ENCODE measurements at places on chromosomes 7 and 10.

GRCh38 chr7:85713171-85713570 lies 526.3 kb upstream of the SEMA3D start:
- no peak for DNase-seq

DNA sequence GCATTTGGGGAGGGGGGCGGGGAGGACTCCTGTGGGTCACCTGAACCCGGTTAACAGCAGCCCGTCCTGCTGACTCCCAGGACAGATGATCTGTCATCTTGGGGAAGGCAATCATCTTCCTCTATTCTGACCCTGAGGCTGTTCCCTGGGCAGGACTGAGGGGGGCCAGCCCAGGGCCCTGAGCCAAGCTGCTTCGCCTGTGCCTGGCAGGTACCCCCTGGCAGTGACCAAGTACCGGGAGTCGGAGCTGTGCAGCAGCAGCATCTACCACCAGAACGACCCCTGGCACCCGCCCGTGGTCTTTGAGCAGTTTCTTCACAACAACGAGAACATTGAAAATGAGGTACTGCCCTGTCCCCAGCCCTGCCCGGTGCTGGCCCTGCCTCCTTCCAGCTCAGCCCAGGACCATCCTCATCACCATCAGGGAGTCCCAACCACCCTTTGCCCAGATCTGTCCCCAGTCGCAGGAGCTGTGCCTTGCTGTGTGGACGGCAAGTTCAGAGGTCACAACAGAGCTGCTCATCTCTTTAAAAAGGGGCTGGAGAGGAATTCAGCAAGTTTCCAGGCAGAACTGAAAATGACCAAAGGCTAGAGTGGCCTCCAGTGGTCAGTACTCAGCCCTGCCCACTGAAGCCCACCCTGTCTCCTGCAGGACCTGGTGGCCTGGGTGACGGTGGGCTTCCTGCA lies 8.1 kb downstream of the AOC1 start:
- DNase-seq = no peak

DNA sequence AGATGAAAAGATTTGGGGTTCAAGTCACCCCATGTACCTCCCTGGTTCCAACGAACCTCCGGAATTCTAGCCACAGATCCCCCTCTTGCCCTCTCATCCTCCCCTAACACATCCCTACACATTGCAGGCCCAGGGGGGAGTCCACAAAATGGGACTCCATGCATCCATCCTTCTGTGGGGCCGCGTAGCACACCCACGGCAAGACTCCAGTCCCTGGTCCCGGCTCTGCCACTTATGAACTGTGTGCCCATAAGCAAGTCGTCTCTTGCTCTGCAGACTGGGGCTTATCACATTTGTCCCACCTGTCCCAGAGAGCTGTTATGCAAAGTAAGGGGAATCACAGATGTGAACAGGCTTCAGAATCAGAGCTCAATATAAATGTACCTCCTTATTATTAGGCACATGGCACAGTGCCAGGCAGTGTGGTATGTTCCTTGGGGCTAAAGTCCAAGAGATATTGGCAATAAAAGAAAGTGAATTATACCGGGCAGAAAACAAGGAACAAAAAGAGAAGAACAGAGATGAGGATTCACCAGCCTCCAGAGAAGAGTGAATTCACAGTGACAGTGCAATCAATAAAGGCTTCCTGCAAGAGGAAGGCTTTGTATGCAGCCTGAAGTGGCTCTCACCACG lies 73.9 kb downstream of the KCNMA1 start:
- no peak for DNase-seq

GRCh38 chr7:77330169-77330882 lies 85.8 kb downstream of the GSAP start:
- DNase-seq = no peak

DNA sequence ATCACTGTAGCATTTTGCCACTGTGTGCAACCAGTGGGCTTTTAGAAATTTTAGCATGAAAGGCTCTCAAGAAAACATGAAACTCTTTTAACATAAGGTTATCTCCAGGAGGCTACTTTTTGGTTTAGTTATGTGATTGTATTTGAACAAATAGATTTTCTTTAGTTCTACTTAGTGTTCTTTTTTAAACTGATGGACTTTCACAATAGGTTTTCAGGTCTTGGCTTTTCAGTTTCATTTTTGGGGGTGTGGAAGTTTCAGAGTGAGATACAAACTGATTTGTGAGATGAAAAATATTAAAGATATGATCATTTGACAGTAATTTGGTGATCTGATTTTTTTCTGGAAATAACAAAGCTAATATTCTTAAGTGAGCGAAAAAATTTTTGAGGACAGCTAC lies 344.1 kb downstream of the PHF14 start:
- DNase-seq = no peak

DNA sequence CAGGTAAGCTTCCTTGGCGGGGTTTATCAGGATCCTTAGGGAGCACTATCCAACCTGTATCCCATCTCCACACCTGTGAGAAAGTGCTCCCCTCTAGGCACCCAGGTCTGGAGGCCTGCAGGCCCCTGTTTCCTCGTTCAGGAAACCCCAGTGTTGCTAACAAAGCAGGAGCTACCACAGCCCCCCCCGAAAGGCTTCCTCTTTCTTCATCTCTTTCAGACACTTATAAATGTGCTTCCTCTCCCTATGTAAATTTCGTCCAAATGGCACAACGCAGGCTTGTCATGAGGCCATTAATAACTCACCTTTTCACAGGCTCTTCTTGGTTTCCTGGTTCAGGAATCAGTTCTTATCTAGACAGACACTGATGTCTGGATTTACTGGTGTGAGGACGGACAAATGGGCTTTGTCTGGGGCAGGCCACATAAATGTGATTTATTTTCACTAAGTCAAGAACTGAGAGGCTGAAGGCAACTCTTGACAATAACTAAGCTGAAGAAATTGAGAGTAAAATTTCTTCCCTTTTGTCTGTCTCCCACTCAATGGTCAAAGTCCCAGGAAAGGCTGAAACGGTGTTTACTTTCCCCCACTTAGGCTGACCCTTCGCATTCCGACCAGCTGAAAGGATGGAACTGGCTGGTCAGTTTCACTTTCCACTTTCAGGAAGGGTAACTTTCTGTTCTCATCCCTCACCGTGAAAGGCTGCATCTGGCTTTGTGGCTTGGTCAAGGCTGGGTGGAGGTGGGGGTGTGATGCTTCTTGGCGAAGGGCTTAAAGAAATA lies 46.8 kb downstream of the PIK3AP1 start:
- no peak for DNase-seq

- no peak for DNase-seq
Observed at GRCh38 chr10:77796311-77796915, 130.1 kb downstream of the DLG5 start.

- no peak for DNase-seq
Observed at GRCh38 chr7:82235713-82236112, 207.9 kb downstream of the CACNA2D1 start.

- no peak for DNase-seq
Observed at GRCh38 chr7:94398841-94399240, 4.1 kb downstream of the COL1A2 start.

- DNase-seq = no peak
Observed at GRCh38 chr7:32564542-32564941, 69.3 kb downstream of the AVL9 start.

GRCh38 chr10:43369921-43370320 lies 1.5 kb upstream of the FXYD4 start:
- no peak for DNase-seq

DNA sequence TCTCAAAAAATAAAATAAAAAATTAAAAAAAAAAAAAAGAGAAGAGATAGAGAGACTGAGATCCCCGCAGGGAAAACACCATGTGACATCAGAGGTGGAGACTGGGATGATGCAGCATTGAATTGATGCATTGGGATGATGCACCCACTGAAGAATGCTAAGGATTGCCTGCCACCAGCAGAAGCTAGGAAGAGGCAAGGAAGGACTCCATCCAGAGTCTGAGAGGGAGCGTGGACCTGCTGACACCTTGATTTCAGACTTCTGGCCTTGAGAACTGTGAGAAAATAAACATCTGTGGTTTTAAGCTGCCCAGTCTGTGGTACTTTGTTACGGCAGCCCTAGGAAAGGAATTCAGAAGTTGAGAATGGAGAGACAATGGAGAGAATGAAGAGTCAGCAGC lies 89.8 kb upstream of the PRPS1L1 start:
- no peak for DNase-seq

DNA sequence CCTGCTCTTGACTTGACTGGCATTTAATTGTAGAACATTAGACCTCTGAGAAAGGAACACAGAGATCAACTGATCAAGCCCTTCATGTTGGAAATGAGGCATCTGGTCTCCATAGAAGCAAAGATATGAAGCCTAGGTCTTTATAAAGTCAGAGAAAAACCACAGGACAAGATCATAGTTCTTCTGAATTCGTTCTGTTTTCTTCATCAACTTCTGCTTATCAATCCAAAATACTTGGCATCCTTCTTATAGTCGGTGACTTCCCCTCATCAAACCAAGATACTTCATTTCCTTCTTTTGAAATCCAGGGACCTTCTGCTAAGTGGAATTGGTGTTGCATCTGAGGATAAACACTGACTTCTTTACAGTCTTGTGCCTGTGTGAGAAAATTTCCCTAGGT lies 77.1 kb upstream of the PRKCQ start:
- no peak for DNase-seq

- no peak for DNase-seq
Observed at GRCh38 chr7:117262546-117262945, 60.3 kb downstream of the WNT2 start.

DNA sequence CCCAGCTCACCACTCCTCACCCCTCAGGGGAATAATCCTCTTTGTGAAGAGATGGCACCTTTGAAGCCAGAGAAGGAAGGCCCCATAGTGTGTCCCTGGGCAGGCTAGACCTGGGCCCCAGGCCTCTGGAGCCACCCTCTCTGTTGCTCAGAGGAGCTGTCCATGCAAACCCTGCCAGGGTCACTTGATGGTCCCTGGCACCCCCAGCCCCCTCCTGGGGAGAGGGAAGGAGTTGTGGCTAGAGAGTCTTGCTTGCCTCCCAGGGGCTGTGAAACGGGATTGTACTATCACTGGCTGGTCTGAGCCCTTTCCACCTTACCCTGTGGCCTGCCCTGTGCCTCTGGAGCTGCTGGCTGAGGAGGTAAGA lies 5.8 kb downstream of the GHRHR start:
- no peak for DNase-seq

DNA sequence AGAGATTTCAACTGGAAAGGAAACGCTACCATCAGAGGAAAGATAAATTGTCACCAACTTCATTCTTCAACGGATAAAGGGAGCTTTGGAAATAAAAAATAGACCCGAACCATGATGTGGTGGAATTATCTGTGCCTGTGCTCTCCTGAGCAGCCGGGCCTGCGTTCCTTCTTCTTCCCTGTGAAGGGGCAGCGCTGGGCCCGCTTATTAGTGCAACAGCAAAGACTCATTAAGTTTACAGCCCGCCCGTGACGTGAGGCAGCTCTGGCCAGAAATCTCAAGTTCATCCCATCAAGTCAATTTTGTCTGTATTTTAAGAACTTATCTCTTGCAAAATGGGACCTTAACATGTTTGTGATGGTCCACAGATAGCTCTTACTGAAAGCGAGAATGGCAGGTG lies 193.7 kb downstream of the ADARB2 start:
- no peak for DNase-seq

GRCh38 chr10:101744267-101744666 lies 31.6 kb downstream of the FGF8 start:
- no peak for DNase-seq

DNA sequence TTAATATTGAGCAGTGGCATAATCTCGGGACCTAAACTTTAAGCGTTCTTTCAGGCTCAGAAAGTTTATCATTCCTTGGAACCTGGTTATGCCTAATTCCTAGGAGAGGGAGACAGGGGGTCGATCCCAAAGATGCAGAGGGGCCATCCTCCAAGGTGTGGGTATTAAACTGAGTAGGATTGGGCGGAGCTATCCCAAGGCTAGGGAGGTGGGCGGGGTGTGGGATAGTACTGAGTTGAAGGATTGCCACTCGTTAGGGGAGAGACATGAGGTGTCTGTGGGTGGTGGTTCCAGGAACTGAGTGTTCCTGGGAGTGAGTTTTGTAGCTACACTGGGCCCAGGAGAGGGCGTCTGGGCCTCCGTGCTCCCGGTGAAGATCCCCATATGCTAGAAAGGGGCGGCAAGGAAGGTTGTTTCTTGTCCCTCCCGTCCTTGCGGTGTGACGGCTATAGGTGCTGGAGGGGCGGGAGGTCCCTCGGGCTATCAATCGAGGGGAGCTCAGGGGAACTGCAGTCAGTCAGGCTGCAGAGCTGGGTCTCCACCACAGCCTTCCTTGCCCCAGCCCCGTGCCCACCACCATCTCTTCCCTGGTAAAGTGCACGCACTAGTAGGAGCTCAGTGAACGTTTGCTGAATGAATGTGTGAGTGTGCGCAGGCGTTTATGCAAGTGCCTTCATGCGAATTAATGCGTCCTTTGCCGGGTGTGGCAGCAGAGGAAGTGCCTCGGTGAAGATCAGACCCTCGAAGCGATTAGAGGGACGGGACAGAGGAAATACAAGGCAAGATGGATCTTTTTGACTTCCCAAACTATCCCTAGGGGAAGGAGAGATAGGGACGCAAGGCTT lies 3.0 kb upstream of the HMX2 start:
- no peak for DNase-seq

DNA sequence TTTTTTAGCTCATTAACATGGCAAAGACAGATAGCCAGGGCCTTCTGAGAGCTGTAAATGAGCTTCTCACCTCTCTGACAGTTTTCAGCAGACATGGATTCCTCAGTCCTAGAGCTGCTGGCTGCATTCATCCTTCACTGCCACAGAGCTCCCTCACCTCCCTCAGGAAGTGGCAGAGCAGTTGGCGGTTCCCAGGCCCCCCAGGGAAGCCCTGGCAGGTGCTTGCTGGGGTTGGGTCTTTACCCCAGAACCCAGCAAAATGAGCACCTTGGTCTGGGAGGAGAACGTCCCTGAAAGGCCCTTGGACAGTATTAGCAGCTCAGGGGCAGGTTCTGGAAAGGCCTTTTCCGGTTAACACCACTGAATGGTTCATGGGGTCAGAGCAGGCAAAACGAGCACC lies 288.0 kb downstream of the PTPRN2 start:
- no peak for DNase-seq

- no peak for DNase-seq
Observed at GRCh38 chr7:48213226-48213625, 42.0 kb downstream of the ABCA13 start.

GRCh38 chr7:22361320-22361719 lies 4.4 kb upstream of the RAPGEF5 start:
- DNase-seq = no peak

DNA sequence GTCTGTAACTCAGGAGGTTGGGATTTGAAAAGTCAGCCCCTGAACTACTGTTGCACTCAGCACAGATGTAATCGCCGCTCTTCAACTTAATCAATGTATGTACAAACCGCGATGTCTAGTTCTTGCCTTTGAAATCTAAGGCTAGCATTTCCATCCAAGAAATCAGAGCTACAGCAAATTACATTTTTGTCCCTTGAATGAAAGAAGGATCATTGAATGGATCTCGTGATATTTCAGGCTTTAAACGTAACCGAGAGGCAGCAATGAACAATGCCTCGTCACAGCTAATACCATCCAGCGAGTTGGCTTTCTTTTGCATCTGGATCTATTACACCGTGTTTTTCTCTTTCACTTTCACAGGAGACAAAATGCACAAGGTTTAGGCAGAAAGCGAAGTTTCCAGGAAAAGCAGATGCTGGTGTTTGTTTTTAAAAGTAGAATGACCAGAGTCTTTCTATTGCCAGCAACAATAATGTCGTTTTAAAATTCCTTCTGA lies 5.5 kb downstream of the SKIDA1 start:
- DNase-seq = no peak

GRCh38 chr7:2811476-2812113 lies 32.5 kb downstream of the GNA12 start:
- no peak for DNase-seq

GRCh38 chr10:58756130-58756719 lies 243.6 kb downstream of the BICC1 start:
- no peak for DNase-seq

Data from activated T-helper 1 cell treated with anti-CD3 and anti-CD28 coated beads, Interleukin-2, amount 50 U/mL, for 16 hours (primary cell).